ENCODE measurements at places on chromosomes 4 and X.

- DNase-seq, result peak; percentile 55
Measured at GRCh38 chr4:128565565-128566186, 243.8 kb upstream of the JADE1 start.

GRCh38 chr4:32396507-32397070 lies 1676.4 kb downstream of the PCDH7 start:
- DNase-seq, result no peak

DNA sequence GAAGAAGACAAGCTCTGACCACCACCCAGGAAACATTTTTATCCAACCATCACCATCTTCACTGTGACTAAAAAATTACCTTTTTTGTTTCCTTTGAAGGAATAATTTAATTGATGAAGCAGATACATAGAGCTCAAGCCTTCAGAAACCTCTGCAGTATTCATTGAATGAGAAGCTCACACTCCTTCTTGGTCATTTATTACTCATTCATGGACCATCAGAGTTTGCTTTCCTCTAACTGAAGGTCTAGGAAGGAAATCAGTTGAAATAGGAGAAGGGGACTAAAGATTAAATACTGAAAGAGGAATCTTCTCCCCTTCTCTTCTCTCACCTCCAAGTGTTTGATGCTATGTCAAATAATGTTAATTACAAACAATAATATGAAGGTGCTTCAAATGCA lies 290.6 kb upstream of the KLF3 start:
- DNase-seq, result no peak

DNA sequence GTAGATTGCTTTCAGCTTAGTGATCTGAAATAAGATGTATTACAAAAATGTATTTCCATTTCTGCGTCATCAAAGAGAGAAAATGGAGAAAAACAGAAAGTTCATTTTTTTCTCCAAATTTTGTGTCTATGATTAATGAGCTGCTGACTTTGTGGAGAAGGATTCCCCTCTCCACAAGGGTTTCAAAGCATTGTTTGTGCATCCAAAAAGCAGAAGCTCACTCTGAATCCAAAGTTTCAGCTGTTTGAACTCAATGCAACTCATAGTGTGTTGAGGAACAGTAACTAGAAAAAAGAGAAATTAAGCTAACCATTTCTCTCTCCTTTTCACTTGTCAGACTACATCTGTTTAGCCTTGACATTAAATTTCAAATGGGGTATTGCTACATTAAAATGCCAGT lies 62.9 kb upstream of the SLC7A11 start:
- no peak for DNase-seq

DNA sequence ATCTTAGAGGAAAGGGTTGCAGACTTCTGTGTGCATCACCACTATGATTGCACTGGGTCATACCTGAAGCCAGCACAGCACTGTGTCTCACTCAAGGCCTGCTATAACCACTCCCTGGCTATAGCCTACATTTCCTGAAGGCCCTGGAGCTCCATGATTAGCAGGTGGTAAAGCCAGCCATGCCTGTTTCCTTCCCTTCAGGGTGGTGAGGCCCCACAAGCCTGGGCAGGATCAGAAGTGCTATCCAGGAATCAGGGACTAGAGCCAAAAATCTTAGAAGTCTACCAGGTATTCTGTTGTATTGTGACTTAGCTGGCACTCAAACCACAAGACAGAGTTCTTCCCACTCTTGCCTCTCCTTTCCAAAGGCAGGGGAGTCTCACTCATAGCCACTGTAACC lies 734.6 kb downstream of the GLUD2 start:
- DNase-seq, result no peak

DNA sequence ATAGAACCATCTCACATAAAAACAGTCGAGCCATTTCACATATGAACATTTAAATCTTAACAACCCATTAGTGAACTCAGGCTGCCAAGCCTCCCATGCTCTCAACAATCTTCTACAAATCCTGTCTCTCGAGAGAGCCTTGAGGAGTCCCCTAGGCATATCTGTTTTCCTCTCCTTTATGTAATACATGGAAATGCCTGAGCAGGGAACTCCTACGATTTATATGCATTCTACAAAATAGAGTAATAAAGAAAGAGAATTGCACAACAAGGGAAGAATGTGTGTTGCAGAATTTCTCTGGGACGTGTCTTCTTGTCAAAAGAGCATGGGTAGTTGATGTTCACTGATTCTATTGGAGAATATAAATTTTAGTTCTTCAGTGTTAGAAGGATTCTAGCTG lies 101.8 kb upstream of the VCX2 start:
- DNase-seq, result no peak

DNA sequence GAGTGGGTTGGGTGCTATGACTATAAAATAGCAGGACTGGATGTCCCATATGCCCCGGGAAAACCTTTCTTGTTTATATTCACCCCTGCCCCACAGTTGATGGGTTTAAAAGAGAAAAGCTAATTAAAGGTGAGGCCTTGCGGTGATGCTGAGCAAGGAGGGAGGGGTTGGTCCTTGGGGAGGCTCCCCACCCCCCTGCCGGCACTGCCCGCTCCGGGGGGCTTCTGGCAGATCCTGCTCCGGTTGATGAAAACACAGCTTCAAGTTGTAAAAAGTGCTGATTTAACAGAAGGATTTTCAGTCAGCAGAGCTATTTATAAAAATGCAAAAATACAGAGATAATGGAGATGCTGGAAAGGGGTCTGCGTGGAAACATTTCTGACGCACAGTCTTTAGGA lies 68.6 kb downstream of the MTMR1 start:
- no peak for DNase-seq
